GM04503 (cell line): ENCODE measurements at places on chromosomes 11 and 22.

- no peak for DNase-seq
Observed at GRCh38 chr11:69861901-69862300, 42.7 kb upstream of the FGF3 start.

- peak; percentile 94 for DNase-seq
Observed at GRCh38 chr11:18384157-18384641, 10.2 kb upstream of the LDHA start.

GRCh38 chr22:30704978-30705377 is 10.3 kb downstream of the OSBP2 start:
- DNase-seq: no peak

DNA sequence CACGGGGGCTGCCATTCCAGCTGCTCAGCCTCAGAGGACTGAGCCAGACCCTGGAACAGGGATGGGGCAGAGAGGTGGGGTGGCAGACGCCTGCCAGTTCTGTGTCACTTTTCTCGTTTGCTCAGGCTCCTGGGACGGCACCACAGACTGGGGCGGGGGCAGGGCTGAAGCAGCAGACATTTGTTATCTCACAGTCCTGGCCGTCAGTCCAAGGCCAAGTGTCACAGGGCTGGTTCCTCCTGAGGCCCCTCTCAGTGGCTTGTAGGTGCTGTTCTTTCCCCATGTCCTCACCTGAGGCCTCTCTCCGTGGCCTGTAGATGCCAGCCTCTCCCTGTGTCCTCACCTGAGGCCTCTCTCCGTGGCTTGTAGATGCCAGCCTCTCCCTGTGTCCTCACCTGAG is 24.7 kb downstream of the TPCN2 start:
- DNase-seq: no peak

GRCh38 chr11:63598556-63598955 is 15.7 kb downstream of the PLAAT3 start:
- no peak for DNase-seq

GRCh38 chr22:17106785-17107546 is 14.2 kb downstream of the TMEM121B start:
- DNase-seq: no peak
